ENCODE measurements at places on chromosomes 2 and 18.

DNA sequence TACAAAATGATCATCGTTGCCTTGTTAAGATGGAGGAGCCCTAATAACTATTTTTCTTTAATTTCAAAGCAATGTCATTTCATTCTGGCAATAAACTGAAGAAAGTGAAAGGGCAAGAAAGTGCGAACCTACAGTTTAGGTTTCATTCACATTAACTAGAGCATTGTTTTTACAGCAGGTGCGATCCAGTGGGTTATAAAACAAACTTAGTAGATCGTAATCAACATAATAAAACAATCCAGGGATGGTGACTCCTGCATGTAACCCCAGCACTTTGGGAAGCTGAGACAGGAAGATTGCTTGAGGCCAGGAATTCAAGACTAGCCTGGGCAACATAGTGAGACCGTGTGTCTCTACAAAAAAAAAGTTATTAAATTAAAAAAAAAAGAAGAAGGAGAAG lies 51.1 kb downstream of the AP1S3 start:
- no peak for DNase-seq

DNA sequence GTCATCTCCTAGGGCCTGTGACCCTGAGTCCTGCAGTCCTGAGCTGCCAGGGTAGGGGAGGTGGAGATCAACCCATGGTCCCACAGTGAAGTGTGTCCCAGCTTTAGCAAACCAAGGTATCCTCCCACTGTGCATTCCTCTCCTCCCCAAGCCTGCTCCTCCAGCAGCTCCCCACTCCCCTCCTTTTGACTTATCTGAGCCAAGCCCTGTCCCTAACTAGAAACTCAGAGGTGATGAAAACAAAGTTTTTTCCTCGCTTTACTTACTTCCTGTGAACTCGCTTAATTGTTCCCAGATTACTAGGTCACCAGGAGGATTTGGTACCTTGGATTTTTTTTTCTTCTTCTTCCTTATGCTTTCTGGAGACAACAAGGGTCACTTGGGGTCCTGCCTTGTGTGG lies 80.8 kb downstream of the EHD3 start:
- DNase-seq, result no peak

- DNase-seq, result no peak
Observed at GRCh38 chr2:213846856-213847255, 562.6 kb downstream of the SPAG16 start.

GRCh38 chr2:46134531-46135227 lies 162.5 kb upstream of the EPAS1 start:
- DNase-seq, result no peak

- DNase-seq, result no peak
Observed at GRCh38 chr2:210860276-210860675, 303.9 kb downstream of the CPS1 start.

- DNase-seq, result peak; percentile 43
Observed at GRCh38 chr18:42187611-42188380, 232.8 kb downstream of the PIK3C3 start.

- DNase-seq, result no peak
Observed at GRCh38 chr2:46771309-46771708, 144.3 kb downstream of the MCFD2 start.

- DNase-seq, result no peak
Observed at GRCh38 chr2:45320956-45321355, 290.1 kb downstream of the SRBD1 start.

- DNase-seq, result no peak
Observed at GRCh38 chr2:8496079-8496478, 185.8 kb upstream of the ID2 start.

DNA sequence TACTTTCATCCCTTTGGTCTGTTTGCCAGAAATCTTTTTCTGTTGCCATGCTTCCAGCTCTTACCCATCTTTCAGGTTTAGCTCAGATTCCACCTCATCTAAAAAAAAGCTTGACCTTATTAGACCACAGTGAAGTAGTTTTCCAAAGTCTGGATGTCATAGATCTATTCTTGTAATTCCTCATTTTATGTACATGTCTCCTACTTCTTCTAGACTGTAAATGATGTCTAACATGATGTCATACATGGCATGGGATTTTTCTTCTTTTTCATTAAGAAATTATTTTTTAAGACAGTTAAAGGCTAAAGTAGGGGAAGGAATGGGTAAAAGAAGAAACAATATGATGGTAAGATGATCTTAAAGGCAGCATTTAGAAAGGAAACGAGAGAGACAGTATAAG lies 11.3 kb downstream of the GLS start:
- DNase-seq, result no peak

DNA sequence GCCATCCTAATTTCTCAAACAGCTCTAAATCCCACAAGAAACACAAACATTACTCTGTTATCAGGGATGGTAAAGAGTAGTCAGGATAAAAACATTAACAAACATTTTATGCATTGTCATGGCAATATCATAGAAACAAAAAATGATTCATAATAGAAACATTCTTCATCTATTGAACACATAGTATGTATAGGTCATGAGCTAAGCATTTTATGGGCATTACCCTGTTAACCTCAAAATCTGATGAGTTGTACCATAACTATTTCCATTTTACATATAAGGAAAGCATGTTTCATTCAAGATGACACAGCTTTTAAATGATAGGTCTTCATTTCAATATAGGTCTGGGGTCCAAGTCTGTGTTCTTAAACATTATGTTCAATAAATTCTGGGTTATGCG lies 344.9 kb downstream of the RND3 start:
- no peak for DNase-seq

DNA sequence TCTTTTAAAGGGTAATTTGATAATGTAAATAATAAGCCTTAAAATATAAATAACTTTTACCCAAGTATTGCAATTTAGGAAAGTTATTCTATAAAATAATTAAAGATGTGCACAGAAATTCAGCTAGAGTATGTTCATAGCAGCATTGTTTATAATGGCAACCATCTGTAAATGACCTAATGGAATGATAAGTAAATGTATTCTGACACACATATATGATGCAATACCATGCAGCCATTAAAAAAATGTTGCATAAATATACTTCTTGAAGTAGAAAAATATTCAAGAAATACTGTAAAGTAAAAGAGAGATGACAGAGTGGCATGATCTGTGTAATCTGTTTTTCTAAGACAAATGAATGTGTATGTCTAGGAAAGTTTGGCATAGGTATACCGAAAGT lies 545.7 kb downstream of the ZEB2 start:
- no peak for DNase-seq

GRCh38 chr2:240140920-240141319 lies 462 bp upstream of the OTOS start:
- DNase-seq, result no peak

DNA sequence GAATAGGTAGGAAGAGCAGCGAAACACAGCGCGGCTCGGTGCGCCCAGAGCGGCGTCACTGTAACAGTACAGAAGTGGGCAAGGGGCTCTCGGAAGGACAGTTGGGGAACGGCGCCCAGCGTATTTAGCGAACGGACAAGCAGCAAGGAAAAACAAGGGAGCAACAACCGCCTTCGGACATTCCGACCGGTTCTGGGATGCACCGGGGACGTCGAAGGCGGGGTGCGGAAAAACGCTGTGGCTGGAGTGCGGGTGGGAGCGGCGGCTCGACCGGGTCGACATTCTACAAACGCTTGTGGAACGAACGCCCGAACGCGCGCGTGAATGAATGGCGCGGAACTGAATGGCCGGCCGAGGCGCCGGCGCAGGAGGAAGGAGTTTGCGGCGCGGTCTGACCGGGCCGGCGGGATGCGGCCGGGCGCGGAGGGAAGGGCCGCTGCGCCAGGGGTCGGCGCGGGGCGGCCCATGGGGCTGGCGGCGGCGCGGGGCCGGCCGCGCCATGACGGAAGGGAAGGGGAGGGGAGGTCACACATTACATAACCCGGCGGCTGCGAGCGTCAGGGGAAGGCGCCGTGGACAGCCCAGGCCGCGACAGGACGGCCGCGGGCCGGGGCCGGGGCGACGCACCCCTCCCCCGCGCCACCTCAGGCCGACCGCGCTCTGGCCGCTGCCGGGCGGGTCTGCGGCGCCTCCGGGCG lies 605 bp downstream of the REV1 start:
- DNase-seq, result peak; percentile 73

DNA sequence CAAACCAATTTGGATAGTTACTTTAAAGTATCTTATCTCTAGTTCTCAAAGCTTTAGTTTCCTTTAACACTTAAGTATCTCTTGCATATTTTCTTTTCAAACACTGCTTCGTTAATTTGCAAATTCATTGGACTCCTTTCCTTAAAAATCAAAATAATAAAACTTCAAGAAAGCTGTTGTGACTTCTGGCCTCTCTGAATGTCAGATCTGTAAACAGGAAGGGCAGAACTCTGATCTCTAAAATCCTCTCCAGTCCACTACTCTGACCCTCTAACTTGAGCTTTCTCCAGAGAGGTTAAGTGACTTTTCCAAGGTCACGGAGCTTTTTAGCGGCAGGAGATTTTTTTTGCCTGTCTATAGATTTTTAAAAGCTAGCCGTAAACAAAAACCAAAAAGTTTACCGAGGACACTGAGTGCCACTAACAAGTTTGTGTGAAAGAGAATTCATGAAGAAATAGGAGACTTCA lies 155.5 kb downstream of the TGIF1 start:
- no peak for DNase-seq

GRCh38 chr18:48304906-48305693 lies 104.1 kb downstream of the ZBTB7C start:
- DNase-seq, result no peak

- no peak for DNase-seq
Observed at GRCh38 chr2:14530506-14530905, 102.0 kb upstream of the LRATD1 start.

DNA sequence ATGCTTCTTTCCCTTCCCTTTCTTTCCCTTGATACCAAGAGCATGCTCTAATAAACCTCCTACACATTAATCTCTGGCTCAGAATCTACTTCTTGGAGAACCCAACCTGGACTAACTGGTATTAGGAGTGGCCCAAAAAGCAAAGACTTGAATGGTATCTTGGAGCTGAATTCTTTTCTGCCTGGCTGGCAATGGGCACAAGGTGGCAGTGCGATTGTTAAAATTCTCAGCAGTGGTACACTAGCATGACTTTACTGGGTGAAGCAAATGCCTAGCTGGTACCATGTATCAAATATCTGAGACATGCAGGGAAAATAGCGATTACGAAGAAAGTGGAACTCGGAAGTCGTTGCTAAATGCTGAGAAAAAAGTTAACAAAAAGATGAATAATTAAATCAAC lies 376.1 kb downstream of the XIRP2 start:
- peak; percentile 66 for DNase-seq
